ENCODE measurements at places on chromosomes 6 and 20.
A peak's percentile ranks its signal among the peaks of the same experiment; 100 is the strongest.

DNA sequence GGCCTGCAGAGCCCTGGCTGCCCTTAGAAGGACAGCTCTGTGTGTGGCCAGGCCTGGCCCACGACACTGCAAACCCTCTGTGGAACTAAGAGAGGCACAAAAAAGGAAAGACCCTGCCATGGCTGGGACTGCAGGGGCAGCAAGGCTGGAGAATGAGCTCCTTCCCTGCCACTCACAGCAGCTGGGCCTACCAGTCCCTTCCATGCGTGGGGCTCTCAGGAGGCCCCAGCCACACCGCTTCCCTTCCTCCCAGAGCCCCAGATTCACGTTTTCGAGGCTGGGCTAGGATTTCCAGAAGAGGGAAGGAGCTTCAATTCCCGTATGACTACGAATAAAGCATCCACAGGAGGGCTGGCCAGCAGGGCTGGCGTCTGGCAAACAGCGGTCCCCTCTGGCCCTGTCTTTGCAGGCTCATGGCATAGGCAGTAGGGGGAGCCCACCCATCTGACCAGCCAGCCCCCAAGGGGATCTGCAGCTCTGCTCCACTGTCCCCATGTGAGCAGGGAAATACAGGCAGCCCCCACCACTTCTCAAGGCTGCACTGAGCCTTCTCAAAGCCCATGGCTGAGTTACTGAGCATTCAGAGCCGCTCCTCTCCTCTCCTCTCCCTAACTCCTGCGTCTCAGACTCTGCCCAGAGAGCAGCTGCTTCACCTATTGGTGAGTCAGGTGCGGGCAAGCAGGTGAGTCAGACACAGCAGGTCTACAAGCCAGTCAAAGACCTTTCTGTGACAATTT, 53.1 kb downstream of the NINL start:
- DNase-seq: no peak

- DNase-seq: no peak
Measured at GRCh38 chr6:31116661-31117385, 2.2 kb downstream of the PSORS1C1 start.

DNA sequence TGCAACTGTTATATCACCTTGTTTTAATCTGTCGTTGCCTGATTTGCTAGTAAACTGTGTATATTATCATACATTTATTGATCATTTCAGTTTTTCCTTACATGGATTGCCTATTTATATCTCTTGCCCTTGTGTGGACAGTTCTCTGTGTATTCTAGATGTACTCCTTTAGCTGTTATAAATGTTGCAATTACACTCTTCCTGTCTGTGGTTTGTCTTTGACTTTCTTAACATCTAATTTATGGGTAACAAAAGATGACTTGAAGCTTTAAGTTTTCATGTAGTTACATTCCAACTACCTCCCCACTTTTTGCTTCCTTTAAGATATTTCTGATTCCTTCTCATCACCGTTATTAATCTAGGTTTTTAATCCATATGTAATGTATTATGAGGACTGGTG, 22.6 kb downstream of the PLCB1 start:
- DNase-seq: peak; percentile 55

- no peak for DNase-seq
Measured at GRCh38 chr6:5361396-5361795, 100.1 kb downstream of the FARS2 start.

DNA sequence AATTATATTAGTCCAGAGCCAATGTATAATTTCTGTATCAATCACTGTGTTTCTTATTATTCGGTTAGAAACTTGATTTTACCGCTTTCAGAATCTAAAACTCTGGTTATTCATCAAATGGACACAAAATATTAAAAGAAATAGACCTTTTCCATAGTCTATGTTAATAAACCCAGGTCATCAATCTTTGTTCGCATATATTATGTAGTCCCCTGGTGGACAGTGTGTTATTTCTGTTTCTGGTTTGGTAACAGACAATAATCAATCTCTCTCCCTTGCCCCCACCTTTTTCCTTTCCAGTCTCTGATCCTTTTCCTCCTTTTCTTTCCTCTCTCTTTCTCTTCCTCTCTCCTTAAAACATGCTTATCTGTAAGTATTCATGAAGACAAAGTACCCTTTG, 139.0 kb downstream of the FLRT3 start:
- no peak for DNase-seq

GRCh38 chr20:3166913-3167342, 6.4 kb downstream of the LZTS3 start:
- no peak for DNase-seq

GRCh38 chr20:38057351-38057972, 23.9 kb downstream of the RPRD1B start:
- DNase-seq: peak; percentile 95

DNA sequence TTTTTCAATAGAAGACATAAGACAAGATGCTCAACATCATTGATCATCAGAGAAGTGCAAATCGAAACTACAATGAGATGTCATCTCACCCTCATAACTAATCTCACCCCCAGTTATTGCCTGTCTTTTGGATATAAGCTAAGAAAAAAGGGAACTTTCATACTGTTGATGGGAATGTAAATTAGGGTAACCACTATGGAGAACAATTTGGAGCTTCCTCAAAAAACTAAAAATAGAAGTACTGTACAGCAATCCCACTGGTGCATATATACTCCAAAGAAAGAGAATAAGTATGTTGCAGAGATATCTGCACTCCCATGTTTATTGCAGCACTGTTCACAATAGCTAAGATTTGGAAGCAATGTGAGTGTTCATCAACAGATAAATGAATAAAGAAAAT, 26.4 kb upstream of the PHF3 start:
- DNase-seq: no peak

DNA sequence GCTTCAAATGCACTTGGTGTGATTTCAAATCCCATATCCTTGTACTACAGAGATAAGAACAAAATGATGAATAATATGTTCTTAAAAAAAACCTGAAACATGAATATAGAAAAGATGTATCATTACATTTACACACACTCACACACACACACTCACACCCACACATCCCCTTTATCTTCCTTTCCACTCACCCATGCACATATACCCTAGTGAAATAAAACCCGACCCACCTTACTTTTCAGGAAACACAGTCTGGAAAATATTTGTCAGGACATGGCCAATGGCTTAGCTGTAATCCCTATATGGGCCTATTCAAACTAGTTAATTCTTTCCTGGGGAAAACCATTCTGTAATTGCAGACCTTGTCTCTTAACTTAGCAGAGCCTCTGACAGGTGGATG, 60.8 kb upstream of the EDN1 start:
- DNase-seq: no peak

DNA sequence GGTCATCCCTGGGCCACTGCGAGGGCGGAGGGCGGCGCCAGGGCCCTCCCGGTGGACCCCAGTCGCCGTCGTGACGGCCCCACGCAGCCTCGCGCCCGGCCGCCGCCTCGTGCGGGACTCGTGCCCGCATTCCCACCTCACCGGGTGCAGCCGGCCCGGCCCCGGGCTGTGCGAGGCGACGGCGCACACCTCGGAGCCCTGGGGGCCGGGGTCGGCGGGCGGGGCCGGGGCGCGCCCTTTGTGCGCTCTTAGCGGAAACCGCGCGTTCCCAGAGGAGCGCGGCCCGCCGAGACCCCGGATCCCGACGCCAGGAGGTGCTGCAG, 5.5 kb upstream of the DLL1 start:
- DNase-seq: no peak

DNA sequence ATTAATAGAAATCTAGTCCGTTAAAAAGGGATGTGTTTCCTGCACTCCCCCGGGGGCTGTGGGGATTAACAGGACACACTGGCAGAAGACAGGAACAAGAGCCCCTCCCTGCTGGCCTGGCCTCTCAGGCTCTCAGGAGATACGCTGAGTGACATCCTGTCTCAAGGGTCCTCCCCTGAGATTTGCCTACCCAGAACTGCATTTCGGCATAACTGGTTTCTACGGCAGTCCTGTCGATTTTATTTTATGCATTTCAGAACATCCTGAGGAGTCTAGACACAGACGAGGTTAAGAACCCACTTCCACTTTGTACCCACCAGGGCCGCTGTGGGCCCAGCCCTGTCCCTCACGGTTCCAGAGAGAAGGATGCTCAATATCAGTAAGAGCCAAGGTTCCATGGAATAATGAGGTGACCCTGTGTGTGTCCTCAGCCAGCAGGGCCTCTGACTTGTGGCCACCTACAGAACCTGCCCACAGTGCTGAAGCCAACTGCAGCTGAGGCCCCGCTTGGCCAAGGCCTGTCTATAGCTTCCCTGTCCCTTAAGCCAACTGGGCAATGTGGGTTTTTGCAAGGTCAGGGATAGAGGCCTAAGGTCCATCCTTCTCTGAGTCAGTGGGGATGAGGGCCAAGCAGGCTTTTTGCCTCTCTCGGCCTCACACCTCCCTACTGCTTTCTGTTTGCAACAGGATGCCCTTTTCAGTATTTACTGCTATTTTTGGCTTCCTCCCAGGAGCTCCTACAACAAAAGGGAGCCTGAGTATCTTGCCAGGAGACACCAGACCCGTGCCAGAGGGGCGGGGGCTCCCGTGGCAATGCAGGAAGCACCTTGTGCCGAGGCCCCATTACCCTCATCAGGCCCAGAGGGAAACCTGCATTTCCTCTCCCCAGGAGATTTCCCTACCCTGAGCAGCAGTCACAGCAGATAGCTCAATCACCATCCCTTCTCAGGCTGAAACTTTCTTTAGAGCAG, 14.7 kb downstream of the UQCC2 start:
- DNase-seq: peak; percentile 18

DNA sequence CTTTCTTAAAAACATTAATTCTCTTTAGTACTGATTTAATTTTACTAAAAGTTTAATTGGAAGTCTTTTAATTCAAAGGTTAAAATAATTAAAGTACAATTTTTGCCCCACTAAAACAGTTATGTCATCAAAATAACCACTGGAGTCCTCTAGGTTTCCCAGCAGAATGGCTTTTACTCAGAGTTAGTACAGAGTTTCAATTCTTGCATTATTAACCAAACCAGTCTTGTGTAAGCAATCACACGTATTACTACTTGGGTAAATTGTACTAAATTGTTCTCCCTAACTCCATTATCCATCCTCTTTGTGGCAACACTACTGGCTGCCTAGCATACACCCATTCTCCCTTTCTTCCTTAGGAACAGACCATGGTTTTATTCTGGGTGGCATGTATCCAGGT, 36.9 kb downstream of the CDK19 start:
- no peak for DNase-seq

DNA sequence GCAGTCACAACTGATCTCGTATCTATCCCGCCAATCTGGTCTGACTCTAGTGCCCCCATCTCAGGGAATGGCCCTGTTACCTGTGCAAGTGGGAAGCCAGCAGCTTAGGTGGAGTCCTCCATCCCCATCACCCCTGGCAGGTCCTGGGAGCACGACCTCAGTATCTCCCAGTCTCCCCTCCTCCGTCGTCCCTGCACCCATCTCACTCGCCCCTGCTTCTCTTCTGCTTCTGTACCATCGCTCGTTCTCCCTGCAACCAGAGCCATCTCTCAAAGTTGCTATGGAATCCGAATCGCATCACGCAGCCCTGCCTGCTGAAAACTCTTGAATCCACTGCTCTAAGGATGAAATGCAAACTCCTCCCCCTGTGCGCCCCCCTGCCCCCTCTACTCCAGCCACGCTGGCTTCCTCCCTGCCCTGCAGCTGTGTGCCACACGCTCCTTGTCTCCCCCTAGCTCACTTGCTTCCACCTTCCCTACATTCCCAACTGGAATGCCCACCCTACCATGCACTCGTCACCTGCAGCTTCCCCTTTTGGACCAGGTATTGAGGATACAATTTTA, 64.0 kb upstream of the PTGIS start:
- no peak for DNase-seq

- no peak for DNase-seq
Measured at GRCh38 chr6:75421316-75422023, 72.1 kb downstream of the FILIP1 start.

DNA sequence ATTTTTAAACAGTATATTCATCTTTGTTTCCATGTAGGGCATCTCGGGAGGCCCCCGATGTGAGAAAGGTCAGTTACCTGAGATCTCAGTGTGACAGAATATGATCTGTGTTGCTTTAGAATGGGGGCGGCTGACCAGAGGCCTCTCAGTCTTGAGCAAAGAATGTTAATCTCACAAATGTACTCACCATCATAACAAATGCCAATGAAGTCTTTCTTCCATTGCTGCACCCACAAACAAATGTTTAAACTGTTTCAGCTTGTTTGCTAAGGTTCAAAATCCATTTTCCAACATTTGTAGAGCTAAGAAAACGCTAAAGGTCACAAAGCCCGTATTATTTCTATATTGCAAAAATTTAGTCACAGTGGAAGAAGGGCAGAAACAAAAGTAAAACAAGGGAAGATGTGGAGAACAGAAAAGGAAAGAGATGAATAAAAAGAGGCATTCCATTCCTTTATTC, 31.8 kb downstream of the ELOVL2 start:
- no peak for DNase-seq

DNA sequence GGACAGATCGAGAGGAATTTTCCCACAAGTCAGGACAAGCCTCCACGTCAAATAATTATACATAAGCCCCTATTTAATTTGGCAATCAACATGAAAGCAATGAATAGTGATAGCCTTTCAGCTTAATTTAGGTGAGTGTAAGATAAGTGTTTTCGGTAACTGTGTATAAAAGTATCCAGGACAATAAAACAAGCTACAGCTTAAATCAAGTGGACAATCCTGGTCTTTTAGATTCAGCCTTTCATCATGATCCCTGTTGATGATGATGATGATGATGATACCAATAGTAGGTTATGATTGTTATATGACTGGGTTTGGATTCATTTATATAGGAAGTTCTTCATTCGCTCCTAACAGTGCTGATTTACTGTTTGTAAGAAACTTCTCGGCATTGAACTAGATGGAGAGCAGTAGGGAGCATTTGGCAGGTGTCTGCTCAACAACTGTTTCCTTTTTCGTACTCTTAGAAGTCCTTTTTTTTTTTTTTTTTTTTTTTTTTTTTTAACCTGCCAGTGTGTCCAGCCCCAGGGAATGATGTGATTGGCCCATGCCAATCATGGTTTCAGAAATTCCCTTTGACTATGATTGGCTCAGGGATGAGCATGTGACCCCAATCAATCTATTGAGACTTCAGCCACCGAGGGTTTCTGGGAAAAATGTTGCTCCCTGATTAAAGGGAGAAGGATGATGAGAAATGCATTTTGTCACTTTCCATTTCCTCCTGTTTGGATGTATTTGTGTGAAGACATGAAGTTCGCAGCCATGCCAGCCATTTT, 11.3 kb upstream of the RNF182 start:
- no peak for DNase-seq

DNA sequence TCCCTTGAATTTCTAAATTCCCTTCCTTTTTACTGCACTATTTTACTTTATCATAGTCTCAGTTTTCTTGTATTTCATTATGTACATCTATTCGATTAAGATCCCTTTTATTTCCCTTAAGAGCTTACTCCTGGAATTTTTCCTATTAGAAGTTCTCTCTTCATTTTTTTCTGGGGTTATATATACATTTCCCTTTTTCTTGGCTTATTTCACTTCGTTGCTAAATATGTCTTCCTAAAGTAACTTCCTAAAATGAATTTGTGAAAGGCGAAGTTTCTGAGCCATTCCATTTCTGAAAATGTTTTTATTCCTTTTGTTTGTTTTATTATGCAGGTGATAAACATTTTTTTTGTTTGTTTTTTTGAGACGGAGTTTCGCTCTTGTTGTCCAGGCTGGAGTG, 5.9 kb upstream of the CD109 start:
- no peak for DNase-seq

- DNase-seq: no peak
Measured at GRCh38 chr6:38114976-38115625, 295.6 kb downstream of the ZFAND3 start.

- DNase-seq: peak; percentile 39
Measured at GRCh38 chr6:12947151-12947871, 230.7 kb downstream of the PHACTR1 start.

- DNase-seq: no peak
Measured at GRCh38 chr20:10864076-10864672, 190.4 kb upstream of the JAG1 start.

- no peak for DNase-seq
Measured at GRCh38 chr20:39356908-39357307, 394.8 kb downstream of the DHX35 start.

All from hematopoietic multipotent progenitor cell treated with erythropoietin and hydrocortisone succinate and interleukin-3 and kit ligand, for 6 days (in vitro differentiated cells).